Hypothalamus (tissue), 51 donors: ENCODE measurements at places on chromosomes 16 and 17.

- DNase-seq = no peak
These were observed 1373.3 kb upstream of the GOT2 start for GRCh38 chr16:60107437-60107836.

DNA sequence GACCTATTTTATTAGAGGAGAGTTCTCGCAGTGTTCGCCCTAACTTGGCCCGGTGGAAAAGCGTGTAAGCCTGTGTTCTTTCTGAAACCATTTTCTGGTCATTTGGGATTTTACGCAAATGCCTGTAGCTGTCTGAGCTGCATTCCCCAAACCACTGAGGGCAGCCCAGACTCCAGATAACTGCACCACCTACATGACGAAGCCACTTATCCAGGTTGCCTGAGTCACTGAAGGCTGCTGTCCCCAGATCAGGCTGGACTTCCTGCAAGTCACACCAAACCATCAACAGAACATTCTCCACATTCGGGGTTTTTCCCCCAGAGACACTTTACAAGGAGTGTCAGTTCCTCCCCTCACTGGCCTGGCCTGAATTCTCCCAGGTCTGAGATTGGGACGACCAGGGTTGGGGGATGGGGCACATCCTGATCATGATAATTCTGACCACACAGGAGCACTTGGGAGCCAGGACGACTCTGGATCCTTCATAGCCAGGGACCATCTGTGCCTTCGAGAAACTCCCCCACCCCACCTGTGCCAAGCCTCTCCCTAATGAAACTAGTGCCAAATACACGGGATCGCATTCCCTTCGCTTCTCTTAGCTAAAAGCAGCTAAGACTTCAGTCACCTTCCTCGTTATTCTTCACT lies 2.3 kb downstream of the RPRML start:
- DNase-seq = no peak

- no peak for DNase-seq
These were observed 240.9 kb downstream of the KIF2B start for GRCh38 chr17:54063639-54064038.

DNA sequence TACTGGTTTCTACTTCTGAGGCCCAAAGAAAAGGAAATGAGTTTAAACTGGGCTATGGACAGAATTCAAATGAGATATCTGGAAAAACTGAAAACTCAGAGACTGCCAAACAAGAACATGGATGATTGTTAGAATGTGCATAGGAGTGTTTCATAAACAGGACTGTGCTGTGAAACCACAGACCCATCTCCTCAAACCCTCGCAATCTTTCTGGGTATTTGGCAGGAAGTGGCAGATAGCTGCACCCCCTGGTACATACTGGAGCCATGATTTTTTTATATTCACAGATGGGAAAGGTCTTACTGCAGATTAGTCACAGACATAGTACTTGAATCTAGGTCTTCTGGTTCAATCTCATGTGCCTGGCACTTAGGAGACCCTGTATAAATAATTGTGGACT lies 145.0 kb downstream of the CCDC182 start:
- no peak for DNase-seq

- no peak for DNase-seq
These were observed 114.7 kb downstream of the ENGASE start for GRCh38 chr17:79189305-79189704.

DNA sequence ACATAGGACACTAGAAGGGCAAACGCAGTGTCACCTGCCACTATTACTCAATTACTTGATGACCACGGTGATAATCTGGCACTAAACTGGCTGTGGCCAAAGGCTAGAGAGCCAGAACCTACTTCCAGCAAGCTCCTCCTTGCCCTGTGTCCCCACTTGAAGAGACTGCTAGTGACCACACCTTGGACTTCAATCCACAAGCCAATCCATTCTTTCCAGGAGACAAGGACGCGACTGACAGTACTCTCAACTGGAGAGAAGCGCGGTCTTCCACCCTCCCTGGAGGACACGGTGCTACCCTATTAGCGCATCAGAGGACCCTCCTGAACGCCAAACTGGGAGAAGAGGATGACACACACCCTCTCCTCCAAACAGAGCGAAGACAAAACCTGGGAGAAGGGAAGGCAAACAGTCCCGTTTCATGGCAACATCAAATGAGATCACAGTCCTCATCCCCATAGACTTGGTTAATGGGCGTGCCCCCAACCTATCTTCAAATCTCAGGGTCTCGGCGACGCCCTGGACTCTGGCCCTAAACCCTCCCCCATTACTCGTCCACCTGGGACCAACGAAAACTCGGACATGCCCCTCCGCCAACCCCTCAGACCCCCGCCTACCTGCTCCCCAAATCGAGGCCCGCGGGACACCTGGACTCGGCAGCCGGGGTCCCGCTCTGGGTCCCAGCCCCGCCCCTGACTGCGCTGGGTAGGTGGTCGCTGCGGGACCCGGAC lies 508 bp downstream of the FLCN start:
- DNase-seq = no peak

DNA sequence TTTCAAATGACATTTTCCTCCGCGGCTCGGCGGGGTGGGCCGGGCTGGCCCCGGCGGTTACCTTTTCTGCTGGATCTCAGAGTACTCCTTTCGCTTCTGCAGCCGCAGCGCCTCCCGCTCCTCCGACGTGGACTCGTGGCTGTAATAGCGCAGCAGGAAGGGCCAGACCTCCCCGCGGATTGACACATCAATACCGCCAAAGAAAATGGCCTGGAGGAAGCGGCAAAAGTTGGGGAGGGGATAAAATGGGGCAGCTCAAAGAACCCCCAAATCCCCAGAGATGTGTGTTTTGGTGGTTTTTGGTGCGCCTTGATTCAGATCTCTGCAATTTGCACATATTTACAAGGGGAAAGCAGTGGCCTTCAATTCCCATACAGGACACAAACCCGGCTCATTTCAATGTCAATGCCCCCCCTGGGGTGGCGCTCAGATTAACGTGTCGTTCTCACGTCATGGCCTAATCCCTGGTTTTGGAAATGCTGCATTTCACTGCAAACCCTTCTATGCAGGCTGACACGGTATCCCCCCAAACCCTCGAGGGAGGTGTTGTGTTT lies 85.9 kb downstream of the TBC1D16 start:
- no peak for DNase-seq

- no peak for DNase-seq
These were observed 20.4 kb downstream of the BEAN1 start for GRCh38 chr16:66447491-66447890.

DNA sequence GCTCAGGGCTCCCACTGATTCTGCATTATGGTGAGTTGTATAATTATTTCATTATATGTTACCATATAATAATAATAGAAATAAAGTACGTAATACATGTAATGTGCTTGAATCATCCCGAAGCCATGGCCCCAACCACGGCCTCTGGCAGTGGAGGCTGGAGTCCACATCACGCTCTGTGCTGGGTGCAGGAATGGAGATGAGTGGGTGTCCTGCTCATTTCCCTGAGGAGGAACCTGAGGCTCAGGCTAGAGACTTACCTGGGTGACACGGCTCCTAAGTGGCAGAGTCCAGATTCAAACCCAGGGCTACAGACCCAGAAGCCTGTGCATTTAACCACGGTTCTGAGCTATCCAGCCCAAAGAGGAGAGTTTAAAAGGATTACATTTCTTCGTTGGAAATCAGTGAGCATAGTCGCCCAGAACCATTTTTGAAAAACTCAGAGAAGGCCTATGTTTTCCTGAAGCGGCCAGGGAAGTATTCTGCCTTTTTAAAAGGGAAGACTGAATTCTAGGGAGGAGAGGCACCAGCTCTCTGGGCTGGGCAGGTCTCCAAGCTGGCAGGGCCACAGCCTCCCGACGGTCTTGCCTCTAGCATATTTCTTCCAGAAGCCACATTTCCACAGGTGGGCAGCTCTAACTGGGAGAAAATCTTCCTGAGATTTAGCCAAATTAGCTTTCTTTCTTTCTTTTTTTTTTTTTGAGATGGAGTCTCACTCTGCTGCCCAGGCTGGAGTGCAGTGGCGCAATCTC lies 6.7 kb downstream of the IL4R start:
- no peak for DNase-seq

DNA sequence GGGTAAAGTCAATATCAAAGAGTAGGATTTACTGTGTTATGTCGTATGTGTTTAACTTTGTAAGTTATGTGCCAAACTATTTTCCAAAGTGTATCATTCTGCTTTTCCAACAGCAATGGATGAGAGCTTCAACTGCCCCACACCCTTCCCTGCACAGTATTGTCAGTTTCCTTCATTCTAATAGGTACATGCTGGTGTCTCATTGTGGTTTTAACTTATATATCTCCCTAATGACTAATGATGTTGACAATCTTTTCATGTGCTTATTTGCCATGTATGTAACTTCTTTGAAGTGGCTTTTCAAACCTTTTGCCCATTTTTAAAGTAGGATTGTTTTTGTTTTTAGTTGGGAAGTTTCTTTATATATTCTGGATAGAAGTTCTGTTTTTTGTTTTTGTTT lies 3.8 kb downstream of the DDX19B start:
- no peak for DNase-seq

GRCh38 chr16:66402166-66402565 lies 24.9 kb upstream of the BEAN1 start:
- no peak for DNase-seq

- no peak for DNase-seq
These were observed 120.9 kb upstream of the HS3ST2 start for GRCh38 chr16:22692916-22693637.

DNA sequence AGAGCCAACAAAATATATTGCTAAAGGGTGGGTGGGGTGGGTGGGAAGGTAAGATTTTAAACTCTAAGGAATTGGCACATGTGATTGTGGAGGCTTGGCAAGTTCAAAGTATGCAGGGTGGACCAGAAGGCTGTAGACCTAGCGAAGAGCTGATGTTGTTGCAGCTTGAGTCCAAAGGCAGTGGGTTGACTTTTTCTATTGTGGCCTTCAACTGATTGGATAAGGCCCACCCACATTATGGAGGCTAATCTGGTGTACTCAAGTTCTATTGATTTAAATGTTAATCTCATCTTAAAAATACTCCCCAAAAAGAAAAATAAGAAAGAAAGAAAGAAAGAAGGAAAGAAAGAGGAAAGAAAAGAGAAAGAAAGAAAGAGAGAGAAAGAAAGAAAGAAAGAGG lies 22.4 kb downstream of the ZNF200 start:
- no peak for DNase-seq

DNA sequence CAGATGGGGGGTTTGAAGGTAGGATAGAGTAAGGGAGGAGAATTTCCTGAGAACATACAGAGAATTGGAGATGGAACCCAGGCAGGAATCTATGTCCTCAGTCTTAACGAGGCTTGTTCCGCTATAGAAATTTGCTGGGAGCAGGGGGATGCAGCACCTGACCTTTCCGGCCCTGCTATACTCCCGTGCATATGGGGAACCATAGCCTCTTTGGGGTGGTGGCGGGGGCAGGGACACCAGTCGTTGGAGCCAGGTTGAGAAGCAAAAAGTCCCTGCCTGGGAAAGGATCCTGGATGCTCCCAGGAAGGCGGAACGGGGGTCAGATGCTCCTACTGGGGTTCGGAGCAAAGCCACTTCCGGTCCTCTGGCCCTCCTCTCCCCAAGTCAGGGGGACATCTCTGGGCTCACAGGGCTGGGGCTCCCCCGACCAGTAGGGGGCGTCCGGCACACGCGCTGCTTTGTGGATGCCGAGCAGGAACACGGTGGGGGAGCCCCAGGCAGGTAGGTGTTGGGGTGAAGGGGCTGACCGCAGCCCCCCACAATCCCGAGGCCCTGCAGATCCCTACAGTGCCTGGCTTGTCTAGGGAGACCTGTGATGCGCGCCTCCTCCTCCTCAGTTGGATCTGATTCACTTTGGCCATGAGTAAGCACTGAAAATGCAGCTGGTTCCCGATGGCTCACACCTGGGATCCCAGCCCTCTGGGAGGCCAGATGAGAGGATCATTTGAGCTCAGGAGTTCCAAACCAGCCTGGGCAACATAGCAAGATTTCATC lies 15.5 kb upstream of the TFAP4 start:
- DNase-seq = peak; percentile 78

DNA sequence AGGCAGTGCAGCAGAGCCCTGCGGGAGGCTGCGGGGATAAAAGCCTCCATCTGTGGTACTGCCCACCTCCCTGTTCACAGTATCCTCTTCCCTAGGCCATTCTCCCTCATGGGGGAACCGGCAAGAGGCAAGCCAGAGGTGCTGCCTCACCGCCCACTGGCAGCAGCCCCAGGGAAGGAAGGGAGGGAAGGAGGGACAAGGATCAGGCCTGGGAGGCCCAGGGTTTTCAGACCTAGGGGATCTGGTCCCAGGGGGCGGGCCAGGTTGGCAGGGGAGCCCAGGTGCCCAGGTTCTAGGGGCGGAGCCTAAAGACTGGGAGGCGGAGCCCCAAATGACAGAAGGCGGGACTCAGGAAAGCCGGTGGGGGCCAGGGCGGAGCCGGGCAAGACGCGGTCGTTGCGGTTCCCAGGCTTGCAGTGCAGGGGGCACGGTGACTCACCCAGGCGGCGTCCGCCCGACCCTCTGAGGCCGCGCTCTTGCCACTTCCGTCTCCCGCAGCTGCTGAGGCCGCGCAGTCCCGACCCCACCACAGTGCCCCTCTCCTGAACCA lies 3.0 kb upstream of the MTMR4 start:
- no peak for DNase-seq

GRCh38 chr16:82995924-82996441 lies 369.2 kb downstream of the CDH13 start:
- no peak for DNase-seq

DNA sequence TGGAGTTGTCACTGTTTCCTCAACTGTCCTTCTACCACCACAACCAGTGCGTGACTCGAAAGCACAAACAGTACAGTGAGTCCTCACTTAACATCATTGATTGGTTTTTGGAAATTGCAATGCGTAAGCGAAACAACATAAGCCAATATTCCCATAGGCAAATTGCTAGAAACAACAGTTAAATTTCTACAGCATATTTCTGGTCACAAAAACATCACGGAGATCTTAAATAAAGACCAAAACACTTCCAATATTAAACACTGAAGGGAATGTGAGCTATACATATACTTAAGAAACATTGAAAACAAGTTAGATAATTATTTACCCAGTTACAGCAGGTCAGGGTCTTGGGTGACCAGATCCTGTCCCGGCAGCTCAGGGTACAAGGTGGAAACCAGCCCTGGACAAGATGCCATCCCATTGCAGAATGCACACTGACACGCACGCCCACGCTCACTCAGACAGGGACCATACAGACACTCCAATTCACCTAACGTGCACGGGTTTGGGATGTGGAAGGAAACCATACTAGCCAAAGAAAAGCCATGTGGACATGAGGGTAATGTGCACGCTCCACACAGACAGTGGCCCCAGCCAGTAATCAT lies 4.7 kb downstream of the SLC13A5 start:
- no peak for DNase-seq

- no peak for DNase-seq
These were observed 165.1 kb downstream of the PHKB start for GRCh38 chr16:47626246-47626645.

- no peak for DNase-seq
These were observed 1.3 kb downstream of the IGFALS start for GRCh38 chr16:1791943-1792812.

DNA sequence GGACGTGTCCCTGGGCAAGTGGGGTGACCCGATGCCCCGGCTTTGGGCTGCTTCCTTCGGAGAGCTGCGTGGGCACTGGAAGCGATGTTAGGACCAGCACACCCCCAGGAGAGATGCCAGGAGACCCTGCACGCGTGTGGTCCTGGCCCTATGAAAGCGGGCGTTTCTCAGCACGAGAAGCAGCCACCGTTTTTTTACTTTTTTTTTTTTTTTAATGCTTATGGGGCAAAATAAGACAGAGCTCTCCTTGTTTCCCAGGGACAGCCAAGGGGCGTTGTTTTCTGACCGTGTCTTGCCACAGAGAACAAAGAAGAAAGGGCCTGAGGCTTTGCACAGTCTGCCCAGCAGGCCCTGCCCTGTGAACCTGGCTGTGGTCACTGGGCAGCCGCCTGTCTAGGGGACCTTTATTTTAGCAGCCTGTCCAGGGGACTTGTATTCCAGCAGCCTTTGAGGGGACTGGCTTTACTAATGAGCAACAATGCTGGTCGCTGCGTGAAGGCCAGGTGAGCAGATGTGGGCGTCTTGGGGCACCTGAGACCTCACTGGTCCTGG lies 996 bp downstream of the SLC25A10 start:
- DNase-seq = no peak
